ENCODE measurements at places on chromosomes 3 and 15.
A peak's percentile ranks its signal among the peaks of the same experiment; 100 is the strongest.

DNA sequence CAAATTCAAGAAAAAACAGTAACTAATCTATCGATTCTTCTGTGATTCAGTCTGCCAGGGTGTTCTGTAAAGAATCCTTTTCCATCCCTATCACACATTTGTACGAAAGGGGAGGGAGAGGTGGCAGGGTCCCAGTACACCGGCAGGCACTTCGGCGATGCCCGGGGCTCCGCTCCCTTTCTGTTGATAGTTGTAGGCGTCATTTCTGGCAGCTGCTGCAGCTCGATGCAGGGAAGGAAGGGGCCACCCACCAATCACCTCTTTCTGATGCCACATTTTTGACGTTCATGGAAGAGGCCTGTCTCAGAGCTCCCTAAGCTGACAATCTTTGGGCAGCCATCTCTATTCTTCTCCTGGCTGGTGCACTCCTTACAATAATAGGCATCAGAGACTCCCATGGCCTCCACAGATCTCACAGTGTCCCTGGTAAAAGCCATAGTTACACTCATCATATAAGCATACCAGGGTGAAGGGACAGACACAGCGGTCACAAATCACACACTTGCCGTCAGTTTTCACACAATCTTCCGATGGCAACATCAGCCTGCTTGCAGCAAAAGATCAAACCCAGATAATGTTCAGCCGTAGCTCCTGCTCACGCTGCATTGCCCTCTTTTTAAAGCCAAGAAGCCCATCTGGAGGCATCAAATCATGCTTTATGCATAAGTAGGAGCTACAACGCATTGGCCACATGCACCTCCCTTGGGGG is 60.8 kb upstream of the ZBTB38 start:
- DNase-seq, result no peak

DNA sequence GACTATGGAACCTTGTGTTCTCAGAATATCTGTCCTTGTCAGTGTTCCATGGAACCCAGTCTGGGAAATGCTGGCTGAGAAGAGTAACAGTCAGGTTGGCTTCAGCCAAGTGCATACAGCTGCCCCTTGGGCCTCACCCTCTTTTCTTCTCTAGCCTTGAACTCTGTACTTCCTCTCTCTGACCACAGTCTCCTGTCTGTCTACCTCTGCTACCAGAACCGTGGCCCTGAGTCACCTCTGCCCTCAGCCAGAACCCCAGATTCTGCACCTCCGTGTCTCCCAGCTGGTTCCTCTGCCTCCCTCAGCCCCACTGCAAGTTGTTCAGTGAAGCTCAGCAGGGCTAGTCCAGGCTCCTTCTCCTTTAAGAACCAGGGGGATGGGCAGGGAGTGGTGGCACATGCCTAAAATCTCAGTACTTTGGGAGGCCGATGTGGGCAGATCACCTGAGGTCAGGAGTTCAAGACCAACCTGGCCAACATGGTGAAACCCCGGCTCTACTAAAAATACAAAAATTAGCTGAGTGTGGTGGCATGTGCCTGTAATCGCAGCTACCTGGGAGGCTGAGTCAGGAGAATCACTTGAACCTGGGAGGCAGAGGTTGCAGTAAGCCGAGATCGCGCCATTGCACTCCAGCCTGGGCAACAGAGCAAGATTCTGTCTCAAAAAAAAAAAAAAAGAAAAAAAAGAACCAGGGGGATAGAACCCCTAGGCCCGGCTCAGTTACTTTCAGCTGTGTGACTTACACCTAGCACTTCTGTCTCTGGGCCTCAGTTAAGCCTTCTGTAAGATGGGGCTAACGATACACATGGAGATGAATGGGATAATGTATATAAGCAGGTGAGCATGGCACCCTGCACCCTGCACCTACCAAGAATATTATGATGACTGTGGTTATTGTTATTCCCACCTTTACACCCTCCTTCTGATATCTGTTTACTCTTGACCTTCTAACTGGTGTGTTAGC is 24.3 kb upstream of the TATDN2 start:
- DNase-seq, result peak; percentile 58

- DNase-seq, result peak; percentile 18
Measured at GRCh38 chr3:25448750-25449692, 21.0 kb downstream of the RARB start.

- no peak for DNase-seq
Measured at GRCh38 chr3:101865751-101866509, 16.6 kb downstream of the NFKBIZ start.

GRCh38 chr3:32288819-32289218 is 50.3 kb downstream of the CMTM8 start:
- DNase-seq, result no peak
